ENCODE measurements at places on chromosomes 5 and 9.

- DNase-seq, result no peak
Measured at GRCh38 chr9:93774331-93775102, 180.6 kb downstream of the BARX1 start.

DNA sequence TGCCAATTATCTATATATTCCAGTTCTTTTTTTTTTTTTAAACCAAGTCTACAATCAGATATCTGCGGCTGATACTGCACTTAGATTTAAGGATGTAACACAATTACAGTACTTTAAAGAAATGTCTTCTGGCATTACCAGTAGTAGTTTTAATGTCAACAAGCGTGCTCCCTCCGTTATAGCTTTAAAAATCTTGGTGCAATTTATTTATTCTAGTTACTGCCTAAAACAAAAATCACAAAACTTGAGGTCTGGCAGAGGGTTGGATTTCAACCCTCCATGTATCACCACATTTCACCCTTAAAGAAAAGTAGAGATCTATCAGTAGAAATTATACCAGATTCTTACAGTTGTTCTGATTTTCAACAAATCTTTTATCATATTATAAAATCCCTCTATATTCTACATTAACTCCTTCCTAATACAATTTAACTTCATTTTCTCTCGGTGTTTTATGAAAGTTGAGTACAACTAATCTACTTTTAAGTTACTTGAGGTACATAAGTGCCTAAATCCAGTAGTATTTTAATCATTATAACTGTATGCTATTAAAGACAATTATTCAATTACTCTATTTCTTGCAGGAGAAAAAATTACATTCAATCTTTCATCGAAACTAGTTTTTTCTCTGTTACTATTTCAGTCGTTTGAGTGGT is 2.0 kb upstream of the RICTOR start:
- no peak for DNase-seq

- DNase-seq, result no peak
Measured at GRCh38 chr5:76521240-76521758, 101.9 kb downstream of the F2RL2 start.

DNA sequence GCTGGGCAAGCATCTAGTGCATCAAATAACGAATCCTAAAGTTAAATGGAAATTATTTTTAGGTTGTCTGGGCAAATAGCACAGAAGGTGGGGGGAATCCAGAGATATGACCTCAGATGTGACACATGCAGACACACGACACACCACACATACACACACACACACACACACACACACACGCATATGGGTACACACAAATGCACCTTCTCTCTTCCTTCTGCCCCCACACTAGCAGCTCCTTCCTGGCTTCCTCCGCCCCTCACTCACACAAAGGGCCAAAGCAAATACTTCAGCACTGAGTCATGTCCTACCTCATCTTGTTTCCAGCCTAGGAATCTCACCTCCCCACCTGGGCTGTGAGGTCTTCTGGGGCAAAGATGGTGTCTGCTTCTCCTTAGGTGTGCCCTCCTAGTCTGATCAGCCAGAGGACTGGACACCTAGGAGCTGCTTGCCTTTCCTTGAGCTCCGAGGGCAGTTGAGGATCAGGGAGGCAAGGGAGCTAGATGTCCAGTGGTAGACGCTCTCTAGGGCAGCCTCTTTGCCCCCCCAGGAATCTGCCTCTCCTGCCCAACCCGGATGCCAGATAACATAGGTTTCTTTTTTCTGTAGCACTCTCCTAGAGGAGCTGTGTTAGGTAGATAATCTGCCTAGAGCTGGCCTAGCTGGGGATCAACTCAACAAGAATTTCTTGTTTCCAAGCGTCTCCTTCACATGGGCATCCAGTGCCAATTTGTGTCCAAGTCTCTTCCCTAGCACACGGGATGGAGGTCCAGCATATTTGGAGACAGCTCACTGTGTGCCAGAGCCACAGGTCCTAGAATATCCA is 14.3 kb upstream of the JADE2 start:
- DNase-seq, result no peak

DNA sequence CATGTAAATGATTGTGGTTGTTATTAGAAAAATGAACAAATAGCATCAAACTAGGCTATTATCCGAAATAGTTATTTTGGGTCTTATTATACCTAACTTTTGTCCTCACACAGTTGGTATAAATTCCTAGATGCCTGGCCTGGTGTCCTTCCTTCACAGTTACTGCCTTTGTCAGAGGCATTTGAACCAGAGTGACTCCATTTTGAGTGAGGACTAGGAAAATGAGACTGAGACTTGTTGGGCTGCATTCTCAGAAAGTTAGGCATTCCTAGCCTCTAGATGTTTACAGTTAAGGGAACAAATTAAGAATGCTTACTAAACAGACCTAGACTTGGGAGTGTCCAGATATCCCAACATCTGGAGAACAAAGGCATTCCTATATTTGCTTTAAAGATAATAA is 283.5 kb upstream of the C9orf72 start:
- no peak for DNase-seq

DNA sequence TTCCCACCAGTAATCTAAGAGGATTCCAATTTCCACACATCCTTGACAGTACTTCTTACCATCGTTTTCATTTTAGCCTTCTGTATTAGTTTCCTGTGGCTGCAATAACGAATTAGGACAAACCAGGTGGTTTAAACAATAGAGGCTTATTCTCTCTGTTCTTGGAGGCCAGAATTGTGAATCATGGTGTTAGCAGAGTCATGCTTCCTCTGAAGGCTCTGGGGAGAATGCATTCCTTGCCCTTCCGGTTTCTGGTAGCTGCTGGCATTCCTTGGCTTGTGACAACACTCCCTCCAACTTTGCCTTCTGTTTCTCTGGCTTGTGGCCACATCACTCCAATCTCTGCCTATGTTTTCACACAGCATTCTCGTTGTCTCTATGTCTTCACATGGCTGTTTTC is 23.5 kb downstream of the RIGI start:
- DNase-seq, result no peak

GRCh38 chr5:64339769-64340168 is 166.0 kb upstream of the RGS7BP start:
- DNase-seq, result no peak

DNA sequence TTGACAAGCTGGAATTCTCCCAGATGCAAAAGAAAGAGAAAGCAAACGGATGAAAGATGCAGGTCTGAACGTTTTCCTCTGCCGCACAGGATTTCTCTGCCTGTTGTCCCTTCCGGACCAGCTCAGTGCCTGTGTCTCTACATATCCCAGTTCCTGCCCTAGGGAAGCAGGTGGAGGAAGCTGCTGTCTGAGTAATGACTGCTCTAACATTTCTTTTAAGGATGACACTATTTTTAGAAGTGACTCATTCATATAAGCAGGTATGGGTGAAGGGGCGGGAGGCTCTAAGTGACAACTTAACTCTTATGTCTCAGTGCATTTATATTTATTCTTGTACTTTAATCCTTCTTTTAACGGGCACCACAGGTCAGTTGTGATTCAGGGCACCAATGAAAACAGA is 128.8 kb downstream of the SLC24A2 start:
- no peak for DNase-seq

- no peak for DNase-seq
Measured at GRCh38 chr9:20044686-20045085, 255.8 kb upstream of the SLC24A2 start.

- no peak for DNase-seq
Measured at GRCh38 chr5:154962494-154962893, 21.6 kb downstream of the MRPL22 start.

DNA sequence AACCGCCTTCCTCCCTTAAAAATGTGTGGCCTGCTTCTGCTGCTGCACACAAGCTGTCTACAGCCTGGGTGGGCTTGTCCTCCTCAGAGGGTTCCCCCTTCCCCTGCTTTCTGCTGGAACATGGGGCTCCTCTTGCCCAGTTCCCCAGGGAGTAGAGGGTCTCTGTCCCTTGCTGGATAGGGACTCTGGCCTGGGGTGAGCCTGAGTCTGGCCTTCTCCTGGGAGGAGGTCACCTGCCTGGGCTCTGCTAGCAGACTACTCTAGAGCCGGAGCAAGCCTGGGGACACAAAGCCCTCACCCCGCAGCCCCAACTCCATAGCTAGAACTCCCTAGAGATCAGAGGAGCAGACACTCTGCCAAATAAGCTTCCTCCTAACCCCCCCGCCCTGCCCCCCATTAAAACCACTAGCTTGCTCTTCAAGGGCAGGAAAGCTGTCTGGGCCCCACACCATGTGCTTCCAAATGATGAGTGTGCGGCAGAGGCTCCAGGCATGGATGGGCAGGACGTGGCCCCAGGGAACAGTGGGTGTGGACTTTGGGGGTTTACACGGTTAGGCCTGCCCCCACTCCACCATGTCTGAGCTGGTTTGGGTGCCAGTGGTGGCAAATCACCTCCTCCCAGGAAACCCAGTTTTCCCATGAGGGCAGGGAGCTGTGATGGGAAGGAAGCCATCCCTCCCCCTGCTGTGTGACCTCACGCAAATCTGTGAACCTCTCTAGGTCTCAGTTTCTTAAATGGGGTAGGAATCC is 10.0 kb downstream of the TCF7 start:
- no peak for DNase-seq

GRCh38 chr5:88695232-88695631 is 187.8 kb downstream of the MEF2C start:
- DNase-seq, result no peak

Data from stimulated activated CD8-positive, alpha-beta memory T cell treated with anti-CD3 and anti-CD28 coated beads, Interleukin-2, amount 100 ng/mL, for 1 hour (primary cell).